ENCODE measurements at places on chromosomes 13 and 19.

DNA sequence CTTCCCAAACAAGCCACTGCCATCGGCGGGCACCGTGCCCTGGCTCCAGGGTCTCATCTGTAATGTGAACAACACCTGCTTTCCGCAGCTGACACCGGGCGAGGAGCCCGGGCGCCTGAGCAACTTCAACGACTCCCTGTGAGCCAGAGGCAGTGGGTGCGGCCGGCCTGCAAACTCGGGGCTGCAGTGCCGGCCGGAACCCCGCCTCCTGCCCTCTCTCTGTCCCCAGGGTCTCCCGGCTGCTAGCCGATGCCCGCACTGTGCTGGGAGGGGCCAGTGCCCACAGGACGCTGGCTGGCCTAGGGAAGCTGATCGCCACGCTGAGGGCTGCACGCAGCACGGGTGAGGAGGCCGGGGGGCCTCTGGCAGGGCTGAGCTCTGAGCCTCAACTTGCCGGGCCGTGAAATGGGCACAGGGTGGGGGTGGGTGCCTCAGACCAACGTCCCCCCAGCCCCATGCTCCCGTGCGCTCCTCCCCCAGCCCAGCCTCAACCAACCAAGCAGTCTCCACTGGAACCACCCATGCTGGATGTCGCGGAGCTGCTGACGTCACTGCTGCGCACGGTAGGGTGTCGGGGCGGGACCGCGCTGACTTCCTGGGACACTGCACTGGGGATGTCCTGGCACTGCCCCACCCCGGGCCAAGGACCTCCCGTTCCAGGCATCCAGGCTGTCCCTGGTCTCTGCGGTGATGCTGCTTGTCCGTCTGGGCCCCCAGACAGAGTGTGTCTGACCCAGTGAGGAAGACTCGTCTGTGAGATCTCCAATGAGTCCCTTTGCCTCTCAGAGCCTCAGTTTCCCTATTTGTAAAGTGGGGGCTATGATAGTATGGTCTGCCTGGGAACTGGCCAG, 2.2 kb downstream of the ABCA7 start:
- no peak for DNase-seq

DNA sequence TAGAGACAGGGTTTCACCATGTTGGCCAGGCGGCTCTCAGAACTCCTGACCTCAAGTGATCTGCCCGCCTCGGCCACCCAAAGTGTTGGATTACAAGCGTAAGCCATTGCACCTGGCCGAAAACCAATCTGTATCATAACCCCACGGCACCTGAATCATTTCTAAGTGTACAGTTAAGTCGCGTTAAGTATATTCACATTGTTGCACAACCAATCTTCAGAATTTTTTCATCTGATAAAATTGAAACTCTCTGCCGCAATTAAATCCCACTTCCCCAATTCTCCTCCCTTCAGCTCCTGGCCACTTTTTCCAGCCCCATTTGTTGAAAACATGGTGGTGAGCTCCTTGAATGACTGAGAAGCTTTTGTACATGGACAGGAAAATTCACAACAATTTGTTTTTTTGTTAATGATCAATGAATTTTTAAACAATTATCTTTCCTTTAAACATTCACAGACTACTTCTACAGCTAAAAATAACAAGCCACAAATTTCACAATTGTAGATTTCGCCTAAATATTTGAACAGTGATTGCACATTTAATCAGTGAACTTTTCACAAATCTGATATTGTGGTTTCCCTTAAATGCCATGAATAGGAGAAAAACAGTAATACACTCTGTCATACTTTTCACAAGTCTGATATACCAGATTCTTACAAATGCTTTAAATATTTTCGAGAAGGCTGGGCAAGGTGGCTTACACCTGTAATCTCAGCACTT, 13.8 kb downstream of the FGF21 start:
- DNase-seq, result no peak

GRCh38 chr13:32527151-32527550, 11.4 kb downstream of the N4BP2L2 start:
- DNase-seq, result no peak

DNA sequence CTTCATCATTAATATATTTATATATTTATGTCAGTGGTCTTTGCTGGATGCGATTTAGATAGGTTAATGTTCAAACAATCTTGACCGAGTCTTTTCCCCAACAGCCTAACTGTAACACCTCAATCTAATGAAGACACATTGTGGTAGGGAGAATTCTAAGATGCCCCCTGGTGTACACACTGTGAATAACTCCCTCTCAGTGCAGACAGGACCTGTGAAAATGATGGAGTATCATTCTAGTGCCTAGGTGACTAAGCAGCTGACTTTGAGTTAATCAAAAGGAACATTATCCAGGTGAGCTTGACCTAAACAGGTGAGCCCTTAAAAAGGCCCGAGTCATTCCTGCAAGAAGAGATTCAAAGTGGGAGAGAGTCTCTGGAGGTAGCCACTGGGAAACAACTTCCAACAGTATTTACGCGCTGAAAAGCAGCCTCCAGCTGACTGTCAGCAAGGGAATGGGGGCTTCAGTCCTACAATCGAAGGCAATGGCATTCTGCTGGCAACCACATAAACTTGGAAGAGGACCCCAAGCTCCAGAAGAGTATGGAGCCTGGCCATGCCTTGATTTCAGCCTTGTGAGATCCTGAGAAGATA, 28.0 kb upstream of the KBTBD7 start:
- DNase-seq, result no peak

DNA sequence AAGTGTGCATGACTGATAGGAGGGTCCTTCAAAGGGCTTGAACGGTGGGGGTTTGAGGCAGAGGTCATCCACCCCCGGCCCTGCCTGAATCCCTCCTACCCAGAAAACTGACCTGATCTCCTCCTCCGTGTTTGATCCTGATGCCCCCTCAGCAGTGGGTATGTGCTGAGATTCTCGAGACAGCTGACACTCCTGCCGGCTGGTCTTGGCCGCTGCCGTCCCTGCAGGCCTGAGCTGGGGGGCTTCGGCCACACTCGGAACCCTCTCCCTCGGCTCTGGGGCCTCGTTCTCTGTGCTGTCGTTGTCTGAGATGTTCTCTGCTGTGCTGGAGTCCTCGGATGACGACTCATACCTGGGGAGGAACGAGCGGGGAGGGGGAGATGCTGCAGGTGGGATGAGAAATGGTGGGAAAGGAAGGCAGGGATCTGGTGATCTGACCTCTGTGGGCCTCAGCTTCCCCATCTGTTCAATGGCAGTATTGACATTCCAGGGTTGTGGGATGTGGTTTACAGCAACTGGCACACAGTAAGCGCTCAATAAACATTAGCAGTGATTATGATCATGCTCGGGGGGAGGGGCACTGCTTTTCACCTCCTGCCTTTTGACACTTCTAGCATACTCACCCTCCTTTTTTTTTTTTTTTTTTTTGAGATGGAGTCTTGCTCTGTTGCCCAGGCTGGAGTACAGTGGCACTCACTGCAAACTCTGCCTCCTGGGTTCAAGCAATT, 20.7 kb downstream of the KANK2 start:
- DNase-seq, result no peak

DNA sequence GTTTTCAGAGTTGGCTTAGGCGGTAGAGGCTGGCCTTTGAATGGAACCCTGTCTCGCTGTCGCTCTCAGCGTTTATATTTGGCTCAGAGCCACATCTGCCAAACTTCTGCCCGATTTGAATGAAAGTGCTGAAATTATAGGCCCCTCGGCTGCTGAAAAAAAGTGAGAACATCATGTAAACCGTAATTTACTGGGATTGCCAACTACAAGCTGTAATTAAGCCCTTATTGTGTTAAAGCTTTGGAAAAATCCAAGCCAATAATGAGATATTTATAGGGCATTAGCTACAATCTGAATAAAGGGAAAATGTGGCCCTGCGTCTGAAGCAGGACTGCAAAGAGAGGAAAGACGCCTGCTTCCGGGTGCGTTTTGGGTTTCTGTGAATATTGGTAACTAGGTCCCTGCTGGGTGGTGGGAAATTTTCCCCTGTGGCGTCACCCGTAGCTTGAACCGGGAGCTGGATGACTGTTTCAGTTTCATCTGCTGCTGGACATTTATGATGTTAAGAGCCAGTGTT, 9.9 kb downstream of the DNM2 start:
- DNase-seq, result no peak

DNA sequence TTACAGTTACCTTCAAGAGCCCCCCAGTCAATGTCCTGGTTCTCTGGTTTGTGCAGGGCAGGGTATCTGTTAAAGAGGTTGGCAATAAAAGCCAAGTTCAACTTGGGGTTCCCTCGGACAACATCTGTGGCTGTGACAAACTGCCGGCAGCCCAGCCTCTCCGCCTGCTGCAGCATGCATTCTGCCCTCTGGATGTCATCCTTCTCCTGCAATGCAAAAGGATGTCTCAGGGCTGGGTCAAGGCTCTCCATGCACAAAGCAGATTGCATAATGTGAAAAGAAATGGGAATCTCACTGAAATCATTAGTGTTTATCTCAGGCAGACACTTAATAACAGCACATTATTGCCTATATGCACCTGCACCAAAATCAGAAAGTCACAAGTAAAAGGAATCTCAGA, 35.1 kb downstream of the LCP1 start:
- DNase-seq, result no peak
